Stimulated activated CD4-positive, alpha-beta T cell treated with anti-CD3 and anti-CD28 coated beads, Interleukin-1b, Interleukin-23, amount 100 ng/mL, for 1 hour (primary cell): ENCODE measurements at places on chromosomes 6 and 20.

GRCh38 chr6:138482816-138483215 is 16.5 kb downstream of the NHSL1 start:
- no peak for DNase-seq

DNA sequence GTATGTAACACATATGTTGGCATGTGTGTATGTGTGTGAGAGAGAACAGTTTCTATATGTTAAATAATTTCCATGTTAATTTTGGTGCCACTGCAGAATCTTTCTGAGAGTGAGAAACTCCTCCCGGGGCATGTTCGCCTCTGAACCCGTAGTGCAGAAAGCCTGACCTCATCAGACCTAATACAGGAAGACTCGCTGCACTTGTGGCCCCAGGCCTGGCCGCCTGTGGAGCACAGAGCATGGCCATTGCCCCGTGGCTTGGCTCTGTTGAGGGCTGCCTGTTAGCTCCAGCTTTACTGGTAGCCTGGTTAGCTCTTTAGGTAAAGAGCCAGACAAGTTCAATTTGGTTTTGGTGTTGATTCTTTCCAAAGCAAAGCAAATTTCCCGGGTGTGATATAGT is 25.5 kb downstream of the FARS2 start:
- DNase-seq = no peak

- no peak for DNase-seq
These were observed 785 bp upstream of the THBD start for GRCh38 chr20:23050076-23050838.

DNA sequence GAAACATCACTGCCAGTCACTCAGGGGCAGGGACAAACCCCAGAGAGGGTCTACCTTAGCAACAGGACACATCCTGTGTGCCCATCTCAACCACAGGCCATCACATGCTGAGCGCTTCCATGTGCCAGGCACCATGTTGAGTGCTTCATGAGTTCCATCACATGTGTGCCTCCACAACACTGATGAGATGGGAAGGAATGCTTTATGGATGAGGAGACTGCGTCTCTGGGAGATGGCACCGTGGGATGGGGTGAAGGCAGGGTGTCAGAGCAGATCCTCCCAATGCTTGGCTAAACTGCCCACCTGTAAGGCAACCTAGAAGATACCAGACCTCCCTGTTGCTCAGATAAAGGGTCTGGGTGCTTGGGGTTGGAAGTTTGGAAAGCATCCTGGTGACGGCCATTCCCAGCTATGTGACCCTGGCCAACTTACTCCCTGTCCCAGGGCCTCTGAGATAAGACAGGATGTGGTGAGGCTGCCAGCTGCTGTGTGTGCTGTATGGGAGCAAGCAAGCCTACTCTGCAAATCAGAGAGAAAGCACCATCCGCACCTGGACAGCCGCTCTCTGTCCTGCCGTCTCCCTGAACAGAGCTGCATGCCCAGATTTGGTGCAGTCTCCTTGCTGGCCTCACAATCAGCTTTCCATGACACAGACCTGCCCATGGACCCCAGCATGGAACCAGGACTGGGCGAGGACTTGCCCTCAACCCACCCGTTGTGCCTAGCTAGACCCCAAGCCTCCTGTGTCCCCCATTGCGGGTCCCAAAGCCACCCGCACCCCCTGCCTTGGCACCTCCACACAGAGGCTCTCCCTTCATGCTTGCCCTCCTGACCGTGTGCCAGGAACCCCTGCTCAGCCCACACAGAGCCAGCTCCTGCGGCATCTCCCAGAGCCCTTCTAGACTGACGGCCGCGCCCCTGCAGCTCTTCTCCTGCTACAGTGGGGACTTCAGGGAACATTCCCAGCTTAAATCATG is 143.7 kb downstream of the SYNDIG1 start:
- no peak for DNase-seq

GRCh38 chr6:41097467-41098090 is 24.8 kb downstream of the NFYA start:
- no peak for DNase-seq

DNA sequence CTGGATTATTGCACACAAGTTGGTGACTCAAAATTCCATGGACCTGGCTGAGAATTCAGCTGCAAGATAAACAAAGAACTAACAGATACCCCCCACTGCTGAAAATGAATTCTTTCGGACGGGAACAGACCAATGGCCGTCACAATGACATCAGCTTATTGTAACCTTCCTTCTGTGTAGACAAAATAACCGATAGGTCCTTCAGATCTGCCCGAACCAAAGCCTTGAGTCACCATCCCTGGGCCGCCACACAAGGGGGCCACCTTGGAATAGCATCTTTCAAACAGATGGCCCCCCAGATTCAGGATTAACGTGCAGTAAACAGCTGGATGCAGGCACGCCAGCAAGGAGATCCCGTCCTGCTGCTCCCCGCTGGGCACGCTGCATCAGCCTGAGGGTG is 214.0 kb upstream of the EXOC2 start:
- no peak for DNase-seq
